Fibroblast of skin of right quadriceps (primary cell): ENCODE measurements at places on chromosomes 3 and 15.

- no peak for DNase-seq
Observed at GRCh38 chr3:107370907-107371306, 6.3 kb upstream of the CCDC54 start.

DNA sequence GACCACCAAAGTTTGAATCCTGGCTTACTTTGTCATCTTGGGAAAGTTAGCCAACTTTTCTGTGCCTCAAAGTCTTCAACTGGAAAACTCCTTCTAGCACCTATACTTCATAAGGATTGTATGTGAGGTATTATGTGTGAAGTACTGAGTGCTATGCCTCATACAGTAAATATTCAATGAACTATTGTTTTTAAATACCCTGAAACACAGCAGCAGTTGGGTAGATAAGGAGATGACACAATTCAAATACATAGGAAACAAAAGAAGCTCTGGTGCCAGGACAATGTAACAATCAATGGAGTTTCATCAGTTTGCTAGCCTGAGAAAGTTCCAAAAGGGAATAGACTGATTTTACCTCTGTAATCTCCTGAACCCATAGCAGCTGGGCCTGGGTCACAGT lies 43.3 kb downstream of the TUBGCP4 start:
- DNase-seq = no peak

GRCh38 chr15:40545457-40545856 lies 19.4 kb downstream of the CCDC32 start:
- DNase-seq = no peak

DNA sequence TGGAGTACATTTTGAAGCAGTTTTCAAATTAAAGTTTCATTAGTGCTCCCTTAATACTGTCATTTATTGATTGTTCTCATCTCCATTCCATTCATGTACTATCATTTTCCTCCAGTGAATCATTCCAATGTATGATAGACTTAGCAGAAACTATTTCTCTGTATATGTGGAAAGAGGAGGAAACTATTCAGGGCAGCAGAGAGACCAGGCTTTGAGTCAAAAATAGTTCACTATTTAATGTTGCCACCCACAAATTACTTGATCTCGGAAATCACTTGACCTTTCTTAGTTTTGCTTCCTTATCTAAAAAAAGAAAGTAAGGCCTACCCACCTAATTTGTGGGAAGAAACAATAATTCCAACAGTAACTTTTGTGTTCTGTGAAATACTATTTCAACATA lies 610.5 kb upstream of the ZNF385D start:
- DNase-seq = peak; percentile 19

GRCh38 chr15:66249605-66250174 lies 3.9 kb downstream of the MEGF11 start:
- no peak for DNase-seq

- no peak for DNase-seq
Observed at GRCh38 chr15:52730594-52730993, 51.4 kb upstream of the ATOSA start.

- DNase-seq = peak; percentile 56
Observed at GRCh38 chr15:85730001-85730820, 64.5 kb downstream of the KLHL25 start.

- DNase-seq = no peak
Observed at GRCh38 chr3:46386205-46386604, 15.5 kb downstream of the CCR5 start.

GRCh38 chr3:109188741-109189140 lies 52.2 kb downstream of the C3orf85 start:
- DNase-seq = no peak

- no peak for DNase-seq
Observed at GRCh38 chr3:139394116-139394515, 4.7 kb upstream of the COPB2 start.

- DNase-seq = no peak
Observed at GRCh38 chr3:13023971-13024764, 49.1 kb downstream of the IQSEC1 start.

DNA sequence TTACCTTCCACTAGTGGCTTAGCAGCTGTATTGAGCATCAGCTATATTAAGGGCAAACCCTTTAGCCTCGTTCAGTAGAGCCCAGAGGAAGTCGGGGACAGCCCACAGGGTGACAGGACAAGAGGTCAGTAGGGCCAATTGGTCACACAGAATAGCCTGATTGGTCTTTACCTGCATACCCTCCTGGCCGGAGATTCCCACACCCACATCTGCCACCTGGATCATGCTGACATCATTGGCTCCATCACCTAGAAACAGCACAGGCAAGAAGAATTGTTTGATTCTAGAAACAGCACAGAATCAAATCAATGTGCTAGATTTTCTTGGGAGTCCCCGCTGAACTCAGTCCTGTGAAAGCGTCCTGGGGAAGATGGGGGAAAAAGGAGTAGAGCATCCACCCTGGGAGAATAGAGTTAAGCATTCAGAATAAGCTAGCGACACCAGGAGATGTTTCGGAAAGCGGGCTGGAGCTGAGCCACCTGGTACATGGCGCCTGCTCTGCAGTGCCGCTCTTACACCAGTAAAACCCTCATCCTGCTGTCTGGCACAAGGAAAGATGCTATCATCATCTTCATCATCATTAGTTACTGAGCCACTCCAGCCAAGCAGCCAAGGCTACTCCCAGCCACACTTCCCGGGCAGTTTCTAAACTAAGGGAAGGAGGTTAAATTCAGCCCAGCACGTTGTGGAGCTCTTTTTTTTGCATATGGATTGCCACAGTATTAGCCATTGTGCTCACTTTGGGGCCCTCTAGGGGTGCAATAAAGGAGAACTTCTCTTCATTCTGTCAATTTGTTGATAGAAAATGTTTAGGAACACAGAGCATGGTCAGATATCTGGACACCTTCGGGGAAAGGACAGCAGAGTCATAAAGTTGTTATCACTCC lies 171.3 kb downstream of the ATP10A start:
- peak; percentile 47 for DNase-seq

DNA sequence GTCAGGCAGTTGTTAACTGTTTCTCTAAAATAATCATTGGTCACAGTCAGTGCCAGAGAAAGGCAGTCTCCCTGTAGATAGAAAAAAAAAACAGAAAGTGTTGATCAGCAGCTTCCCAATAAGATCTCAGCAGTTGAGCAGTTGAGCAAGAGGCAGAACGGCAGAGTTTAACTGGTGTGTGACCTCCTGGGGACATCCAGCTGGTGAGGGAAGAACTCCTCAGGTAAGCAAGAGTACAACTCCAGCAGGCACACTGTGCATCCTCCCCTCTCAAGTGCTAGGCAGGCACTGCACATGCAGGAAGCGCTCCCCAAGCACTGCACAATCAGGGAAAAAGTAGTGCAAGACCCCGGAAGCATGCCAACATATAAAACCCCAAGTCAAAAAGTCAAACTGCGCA lies 1287.2 kb downstream of the NSUN3 start:
- no peak for DNase-seq

DNA sequence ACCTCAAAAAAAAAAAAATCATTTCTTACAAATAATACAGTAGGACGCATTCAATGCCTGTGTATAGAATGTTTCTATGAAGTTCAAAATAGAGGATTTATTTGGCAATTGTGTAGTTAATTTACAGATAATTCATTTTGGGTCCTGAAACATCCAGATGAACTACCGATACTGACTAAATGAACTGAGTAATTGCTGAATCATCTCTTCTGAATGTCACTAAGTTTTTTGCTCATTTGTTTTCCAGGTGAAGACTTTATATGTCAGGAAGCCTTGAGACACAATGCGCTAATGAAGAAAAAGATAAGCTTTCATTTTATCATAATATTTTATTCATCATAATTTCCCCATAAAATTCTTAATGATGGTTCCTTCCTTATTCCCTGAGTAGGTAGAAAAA lies 39.7 kb downstream of the PCOLCE2 start:
- no peak for DNase-seq

DNA sequence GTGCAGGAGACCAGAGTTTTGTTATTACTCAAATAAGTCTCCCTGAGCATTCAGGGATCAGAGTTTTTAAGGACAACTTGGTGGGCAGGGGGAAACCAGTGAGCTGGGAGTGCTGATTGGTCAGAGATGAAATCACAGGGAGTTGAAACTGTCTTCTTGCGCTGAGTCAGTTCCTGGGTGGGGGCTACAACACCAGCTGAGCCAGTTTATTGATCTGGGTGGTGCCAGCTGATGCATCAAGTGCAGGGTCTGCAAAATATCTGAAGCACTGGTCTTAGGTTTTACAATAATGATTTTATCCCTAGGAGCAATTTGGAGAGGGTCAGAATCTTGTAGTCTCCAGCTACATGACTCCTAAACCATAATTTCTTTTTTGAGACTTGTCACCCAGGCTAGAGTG lies 13.8 kb upstream of the ZNF662 start:
- DNase-seq = no peak

- no peak for DNase-seq
Observed at GRCh38 chr3:111336511-111336910, 205.5 kb upstream of the CD96 start.

- DNase-seq = no peak
Observed at GRCh38 chr3:30778933-30779332, 115.5 kb downstream of the GADL1 start.

DNA sequence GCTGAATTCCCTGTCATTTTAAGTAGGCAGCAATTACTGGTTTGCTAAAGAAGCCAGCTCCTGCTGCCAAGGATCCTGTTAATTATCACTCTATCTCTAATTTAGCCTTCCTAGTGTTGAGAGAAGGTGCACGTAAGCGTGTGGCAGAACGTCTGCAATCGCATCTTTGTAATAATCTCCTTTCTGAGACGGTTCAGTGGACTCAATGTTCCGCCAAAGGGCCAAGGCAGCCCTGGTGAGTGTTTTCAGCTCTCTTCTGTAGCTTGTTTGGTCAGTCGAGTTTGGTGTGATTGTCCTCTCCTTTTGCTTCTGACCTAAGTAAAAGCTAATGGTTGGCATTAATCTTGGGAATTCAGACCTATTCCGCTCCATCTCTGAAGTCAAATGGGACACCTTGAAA lies 24.2 kb downstream of the MITF start:
- DNase-seq = no peak
